Renal cortex interstitium (tissue), 15 donors: ENCODE measurements at places on chromosomes 16 and 17.
A peak's percentile ranks its signal among the peaks of the same experiment; 100 is the strongest.

DNA sequence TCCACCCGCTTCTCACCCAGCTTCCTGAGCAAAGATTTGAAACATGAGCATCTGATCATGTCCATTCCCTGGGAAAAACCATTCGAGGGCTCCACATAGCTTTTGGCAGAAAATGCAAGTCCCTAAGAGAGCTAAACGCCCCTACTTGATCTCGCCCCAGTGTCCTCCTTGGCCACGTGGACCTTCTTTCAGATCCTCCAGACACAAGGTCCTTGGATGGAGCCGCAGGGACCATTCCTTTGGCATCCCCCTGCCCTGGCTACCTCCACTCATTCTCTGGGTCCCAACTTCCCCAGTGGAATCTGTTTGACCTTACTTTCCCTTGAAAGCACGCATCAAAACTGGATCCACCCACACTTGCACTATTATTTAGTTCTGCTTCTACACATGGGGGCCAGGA, 146.5 kb downstream of the SDK2 start:
- no peak for DNase-seq

- DNase-seq = no peak
These were observed 33.2 kb downstream of the CYTH1 start for GRCh38 chr17:78748730-78749317.

DNA sequence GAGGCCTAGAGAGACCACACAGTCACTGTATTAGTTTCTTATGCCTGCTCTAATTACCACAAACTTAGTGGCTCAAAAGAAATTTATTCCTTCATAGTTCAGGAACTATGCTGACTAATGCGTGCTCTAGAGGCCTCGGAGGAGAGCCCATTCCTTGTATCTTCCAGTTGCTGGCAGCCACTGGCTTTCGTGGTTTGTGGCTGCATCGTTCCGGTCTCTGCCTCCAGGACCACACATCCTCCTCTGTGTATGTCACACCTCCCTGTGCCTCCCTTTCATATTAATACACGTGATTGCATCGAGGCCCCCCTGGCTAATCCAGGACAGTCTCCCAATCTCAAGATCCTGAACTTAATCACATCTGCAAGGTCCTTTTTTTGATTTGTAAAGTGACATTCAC, 16.9 kb upstream of the MYLK3 start:
- no peak for DNase-seq

- DNase-seq = peak; percentile 83
These were observed at the start of gene USB1 for GRCh38 chr16:58000706-58001676. Gene USB1, plus strand, starts transcription at chr16:58001407. Its CDS starts 77 bp downstream, at chr16:58001484.

DNA sequence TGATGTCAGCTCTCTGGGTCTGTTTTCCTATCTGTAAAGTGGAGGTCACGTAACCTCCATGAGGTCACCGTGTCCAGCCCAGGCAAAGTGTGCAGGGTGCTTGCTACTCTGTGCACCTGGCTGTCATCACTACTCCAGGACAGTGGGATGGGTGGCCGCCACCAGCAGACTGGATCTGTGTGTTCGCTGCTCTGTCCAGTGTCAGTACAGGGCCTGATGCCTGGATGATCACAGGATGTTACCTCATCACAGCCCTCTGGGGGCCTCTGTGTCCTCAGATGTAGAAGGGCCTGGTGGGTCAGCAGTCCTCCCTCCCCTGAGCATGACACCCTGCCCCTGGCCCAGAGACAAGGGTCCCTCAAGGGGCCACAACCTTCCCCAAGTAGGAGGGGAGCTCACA, 80.0 kb downstream of the KCNJ18 start:
- DNase-seq = no peak
